ENCODE measurements at places on chromosomes 13 and 19.

DNA sequence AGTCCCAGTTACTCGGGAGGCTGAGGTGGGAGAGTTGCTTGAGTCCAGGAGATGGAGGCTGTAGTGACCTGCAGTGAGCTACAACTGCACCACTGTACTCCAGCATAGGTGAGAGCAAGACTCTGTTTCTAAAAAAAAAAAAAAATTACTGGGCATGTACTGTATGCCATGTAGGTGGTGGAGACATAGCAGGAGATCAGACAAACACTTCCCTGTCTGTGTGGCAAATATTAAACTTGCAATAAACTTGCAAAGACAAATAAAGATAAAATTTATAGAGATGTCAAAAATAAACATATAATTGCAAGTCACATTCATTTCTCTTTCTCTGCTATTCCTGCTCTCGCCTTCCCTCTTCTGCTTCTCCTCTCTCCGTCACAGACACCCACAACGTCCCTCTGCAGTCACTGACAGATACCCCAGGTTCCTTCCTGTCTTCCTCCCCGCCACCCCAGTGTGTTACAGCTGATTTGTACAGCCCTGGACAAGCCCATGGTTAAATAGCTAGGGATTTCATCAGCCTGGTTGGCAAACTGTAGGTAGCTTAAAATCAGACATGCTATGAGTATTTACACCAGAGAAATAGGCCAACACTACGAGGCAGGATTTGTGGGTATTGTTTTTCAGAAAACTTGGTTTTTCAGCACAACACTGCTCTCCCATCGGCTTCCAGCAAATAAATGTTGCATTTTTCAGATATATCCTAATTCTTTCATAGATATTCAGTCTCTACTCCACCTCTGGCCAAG is 1.3 kb upstream of the CD177 start:
- no peak for DNase-seq

- DNase-seq: no peak
These were observed 515.3 kb upstream of the SGCG start for GRCh38 chr13:22665506-22665905.

DNA sequence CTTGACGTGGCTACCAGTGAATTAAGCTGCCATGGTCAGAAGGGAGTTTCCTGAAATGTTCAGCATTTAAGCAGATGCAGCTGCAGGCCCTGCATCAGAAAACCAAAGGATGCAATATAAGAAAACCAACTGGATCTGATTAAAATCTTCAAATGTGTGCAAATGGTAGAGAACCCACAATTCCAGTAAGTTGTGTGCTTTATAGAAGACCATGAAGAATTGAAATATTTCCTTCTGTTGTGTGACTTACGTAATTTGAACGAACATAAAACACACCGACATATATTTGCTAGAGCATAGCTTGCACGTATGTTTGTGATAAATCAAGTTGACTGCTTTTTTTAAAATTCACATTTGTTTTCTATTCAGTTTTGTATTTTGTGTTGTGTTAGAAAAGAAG is 191.4 kb downstream of the COL4A1 start:
- no peak for DNase-seq

DNA sequence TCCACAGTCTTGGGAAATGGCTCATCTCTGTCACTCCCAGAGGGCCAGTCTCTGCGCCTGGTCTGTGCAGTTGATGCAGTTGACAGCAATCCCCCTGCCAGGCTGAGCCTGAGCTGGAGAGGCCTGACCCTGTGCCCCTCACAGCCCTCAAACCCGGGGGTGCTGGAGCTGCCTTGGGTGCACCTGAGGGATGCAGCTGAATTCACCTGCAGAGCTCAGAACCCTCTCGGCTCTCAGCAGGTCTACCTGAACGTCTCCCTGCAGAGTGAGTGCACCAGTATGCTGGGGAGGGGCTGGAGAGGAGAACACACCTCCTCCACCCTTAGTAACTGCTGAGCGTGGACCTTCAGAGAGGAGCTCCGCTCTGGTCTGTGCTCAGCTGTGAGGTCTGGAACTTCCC is 2.3 kb downstream of the SIGLEC9 start:
- no peak for DNase-seq

DNA sequence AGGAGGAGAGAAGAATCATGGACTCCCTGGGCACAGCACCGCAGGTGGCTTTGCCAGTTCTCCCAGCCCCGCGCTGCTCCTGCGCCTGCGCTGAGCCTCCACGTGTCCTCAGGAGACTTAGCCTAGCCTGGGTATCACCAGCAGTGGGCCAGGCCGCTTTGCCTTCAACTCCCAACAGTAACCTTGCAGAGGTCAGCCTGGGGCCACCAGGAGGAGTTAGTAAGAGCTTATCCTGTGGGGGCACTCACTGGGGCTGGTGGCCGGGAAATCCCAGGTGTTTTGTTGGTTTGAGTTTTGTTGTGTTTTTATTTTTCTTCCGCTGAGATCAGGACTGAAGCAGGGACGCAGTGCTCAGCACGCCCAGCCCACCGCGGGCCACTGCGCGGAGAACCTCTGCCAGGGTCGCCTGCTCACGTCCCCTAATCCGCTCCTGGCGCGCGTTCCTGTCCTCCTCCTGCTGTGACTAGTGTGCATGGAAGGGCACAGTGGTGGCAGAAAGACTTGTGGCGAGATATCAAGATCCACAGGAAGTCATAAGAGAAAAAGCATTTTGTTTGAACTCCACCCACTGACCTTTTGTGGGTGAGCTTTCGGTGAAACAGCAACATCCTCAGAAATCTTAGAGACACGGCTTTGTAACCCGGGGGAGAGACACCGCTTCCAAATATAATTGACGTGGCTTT is 207.4 kb upstream of the RFC3 start:
- DNase-seq: peak; percentile 20

DNA sequence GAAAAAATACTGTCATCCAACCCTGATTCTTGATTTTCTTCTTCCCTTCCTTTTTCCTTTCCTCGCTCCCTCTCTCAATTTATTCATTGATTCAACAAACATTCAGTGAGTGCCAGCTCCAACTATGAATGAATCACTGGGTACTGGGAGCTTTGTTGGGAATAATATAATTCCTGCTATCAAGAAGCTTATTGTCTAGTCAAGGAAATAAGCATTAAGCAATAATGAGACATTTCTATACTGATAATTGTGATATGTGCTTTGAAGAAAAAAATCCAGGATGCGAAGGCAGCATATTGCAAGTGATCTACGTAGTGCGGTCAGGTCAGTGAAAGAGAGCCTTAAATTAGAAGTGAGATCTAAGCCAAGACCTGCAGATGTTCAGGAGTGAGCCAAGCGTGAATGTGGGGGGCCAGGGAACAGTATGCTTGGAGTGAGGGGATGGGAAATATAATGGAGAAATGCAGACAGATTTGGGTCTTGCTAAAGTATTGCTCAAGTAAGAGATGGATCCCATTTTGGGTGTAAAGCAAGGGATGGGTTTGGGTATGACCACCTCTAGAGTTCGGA is 253.5 kb downstream of the LHFPL6 start:
- no peak for DNase-seq

- DNase-seq: no peak
These were observed 33.9 kb downstream of the SPATA13 start for GRCh38 chr13:24194447-24194846.

DNA sequence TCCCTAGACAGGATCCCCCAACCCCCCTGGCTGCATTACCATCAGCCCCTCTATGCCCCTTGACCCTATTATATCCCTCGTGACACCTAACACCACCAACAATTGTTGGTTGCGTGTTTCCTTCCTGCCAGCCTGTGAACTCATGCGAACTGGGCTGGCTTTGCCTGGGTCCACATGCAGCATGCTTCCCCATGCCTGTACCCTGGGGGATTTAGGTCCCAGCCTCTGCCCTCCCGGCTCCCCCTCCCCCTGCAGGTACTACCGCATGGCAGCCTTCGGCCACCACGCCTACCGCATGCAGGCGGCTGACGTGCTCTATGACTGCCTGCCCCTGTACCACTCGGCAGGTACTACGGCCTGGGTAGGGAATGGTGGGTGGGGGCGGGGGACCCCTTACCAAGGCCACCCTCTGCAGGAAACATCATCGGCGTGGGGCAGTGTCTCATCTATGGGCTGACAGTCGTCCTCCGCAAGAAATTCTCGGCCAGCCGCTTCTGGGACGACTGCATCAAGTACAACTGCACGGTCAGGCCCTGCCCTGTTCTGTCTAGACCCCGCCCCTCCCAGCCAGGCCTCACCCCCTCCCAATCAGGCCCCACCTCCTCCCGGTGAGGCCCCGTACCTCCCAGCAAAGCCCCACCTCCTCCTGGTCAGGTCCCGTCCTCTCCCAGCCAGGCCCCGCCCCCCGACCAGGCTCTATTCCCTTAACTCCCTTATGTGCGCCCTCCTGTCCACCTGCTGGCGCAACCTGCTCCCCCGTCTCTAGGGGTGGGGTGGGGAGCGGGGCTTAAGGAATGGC is 18.5 kb downstream of the SLC27A1 start:
- DNase-seq: peak; percentile 63

DNA sequence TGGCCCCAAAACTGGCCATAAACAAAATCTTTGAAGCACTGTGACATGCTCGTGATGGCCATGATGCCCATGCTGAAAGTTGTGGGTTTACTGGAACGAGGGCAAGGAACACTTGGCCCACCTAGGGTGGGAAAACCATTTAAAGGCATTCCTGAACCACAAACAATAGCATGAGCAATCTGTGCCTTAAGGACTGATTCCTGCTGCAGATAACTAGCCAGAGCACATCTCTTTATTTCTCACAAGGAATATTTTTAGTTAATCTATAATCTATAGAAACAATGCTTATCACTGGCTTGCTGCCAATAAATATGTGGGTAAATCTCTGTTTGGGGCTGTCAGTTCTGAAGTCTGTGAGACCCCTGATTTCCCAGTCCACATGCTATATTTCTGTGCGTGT is 10.3 kb upstream of the ZNF726 start:
- no peak for DNase-seq

- DNase-seq: no peak
These were observed 295.1 kb upstream of the SLITRK5 start for GRCh38 chr13:87376081-87376480.

DNA sequence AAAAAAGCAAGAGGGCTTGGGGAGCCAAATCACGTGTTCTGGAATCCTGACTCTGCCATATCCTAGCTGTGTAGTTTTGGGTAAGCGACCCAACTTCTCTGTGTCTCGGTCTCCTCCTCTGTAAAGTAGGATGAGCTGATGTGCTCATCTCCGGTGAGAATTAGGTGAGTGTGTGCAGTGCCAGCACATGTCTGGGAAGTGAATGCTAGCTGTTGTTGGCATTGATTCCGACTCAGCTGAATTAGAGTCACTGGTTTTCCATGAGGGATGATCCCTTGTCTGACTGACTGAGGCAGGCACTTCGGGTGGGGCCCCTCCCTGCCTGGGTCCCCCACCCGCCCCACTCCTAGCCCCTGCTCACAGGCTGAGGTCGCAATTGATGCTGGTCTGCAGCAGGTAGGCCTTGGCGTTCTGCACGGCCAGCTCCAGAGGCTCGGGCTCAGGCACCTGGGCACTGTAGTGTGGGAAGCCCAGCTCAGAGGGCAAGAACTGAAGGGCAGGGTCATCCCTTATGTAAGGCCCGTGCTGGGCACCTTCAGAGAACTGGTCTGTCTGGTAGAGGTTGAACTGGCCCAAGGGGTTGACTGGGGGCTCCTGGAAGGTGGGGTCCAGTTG is 835 bp downstream of the RSPH6A start:
- DNase-seq: no peak

DNA sequence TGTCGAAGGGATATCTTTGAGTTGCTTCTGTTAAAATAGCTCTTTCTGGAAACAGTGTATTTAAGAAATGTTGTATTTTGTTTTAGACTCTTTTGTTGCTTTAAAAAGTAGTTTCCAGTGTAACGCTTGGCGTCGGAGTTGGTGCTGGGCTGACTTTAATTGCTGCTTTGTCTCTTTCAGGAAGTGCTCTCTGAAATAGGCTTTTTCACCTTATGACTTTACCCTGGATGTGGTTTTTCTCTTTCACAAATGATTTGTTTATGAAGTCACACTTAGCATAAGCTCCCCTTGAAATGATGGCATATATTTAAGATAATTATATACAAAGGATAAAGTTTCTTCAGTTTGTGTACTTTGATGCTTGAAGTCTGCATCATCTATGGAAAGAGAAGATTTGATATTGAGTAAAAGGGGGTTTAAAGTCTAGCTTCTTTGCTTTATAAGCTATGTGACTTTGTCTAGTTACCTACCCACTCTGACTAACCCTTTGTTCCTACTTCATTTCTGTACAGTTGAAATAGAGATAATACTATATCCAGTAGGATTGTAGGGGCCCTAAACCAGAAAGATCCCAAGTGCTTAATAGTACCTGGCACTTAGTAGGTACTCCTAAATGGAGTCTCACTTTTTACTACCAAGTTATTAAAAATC is at the start of gene GPR18:
TSS of gene GPR18 (minus strand) at position 170 of the 651 bp plus-strand sequence. CDS start 2,507 bp downstream, outside the sequence.
- no peak for DNase-seq

GRCh38 chr19:45245826-45246225 is 619 bp upstream of the EXOC3L2 start:
- DNase-seq: no peak

GRCh38 chr13:97946951-97947588 is 6.4 kb upstream of the IPO5 start:
- no peak for DNase-seq

GRCh38 chr19:2775556-2776430 is 7.3 kb downstream of the SGTA start:
- peak; percentile 37 for DNase-seq

DNA sequence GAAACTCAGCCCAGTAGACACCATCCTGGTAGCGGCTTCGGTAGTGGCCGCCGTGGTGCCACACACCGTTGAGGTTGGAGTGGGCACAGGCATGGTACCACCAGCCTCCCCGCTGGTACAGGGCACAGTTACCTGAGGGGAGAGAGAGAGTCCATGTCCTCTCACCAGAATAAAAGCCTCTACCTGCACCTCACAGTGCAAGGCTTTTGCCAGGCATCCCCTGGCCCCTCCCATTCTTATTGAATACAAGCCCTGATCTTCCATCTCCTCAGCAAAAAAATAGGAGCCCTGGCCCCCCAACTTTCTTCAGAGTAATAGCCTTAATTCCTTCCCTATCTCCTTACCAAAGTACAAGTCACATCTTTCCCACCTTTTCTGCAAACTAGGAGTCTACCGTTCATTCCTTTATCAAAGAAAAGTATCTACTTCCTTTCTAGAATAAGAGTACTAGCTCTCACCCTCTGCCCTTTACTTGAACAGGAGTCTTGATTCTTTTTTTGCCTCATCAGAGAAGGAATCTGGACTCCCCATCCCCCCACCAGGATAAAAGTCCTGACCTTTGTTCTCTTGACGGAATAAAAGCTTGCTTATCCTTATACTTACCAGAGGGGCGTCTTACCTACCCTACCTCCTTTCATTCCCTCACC is 6.7 kb downstream of the SHFL start:
- no peak for DNase-seq
